ENCODE measurements at places on chromosomes 16 and 17. TPM values are rescaled to one million over a fixed set of nuclear protein-coding genes. Genes with fewer than 3 reads are reported as not detected.

DNA sequence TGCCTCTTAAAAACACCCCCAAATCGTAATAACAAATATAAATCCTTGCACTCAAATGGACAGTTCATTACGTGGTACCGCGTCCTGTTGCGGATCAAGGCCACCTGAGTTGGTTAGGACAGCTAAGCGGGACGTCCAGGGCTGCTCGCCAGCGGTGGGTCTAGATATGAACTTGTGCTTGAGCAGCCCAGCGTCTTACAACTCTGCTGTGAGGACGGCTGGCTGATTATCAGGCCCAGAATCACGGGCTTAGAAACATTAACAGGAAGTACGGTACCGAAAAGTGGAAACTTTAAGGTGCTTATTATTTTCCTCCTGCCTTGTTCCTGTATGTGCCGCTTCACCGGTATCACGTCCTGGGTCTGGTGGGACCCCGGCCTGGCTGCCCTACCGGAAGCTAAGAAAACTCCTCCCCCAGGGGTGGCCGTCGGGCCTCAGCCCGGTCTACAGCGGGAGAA lies 832 bp upstream of the SRRM2 start:
- H3K4me3 ChIP-seq, result peak overlapping the region; percentile 92
- peaks cover 50% of the 10 kb centered on the region for H3K36me3 ChIP-seq
- peaks cover 41% of the 10 kb centered on the region for H3K4me1 ChIP-seq
- peaks cover 3% of the 10 kb centered on the region for H3K27me3 ChIP-seq
- DNase-seq, result no peak

- H3K4me1 ChIP-seq, result peaks cover 39% of the 10 kb centered on the region
- H3K4me3 ChIP-seq, result no peak overlapping the region
- H3K36me3 ChIP-seq, result no peaks in the 10 kb centered on the region
- H3K27ac ChIP-seq, result no peak overlapping the region
Measured at GRCh38 chr16:87897521-87898505, 28.5 kb upstream of the SLC7A5 start.

GRCh38 chr16:31467151-31467773 lies 4.7 kb upstream of the TGFB1I1 start:
- H3K27me3 ChIP-seq, result peaks cover 7% of the 10 kb centered on the region
- peaks cover 14% of the 10 kb centered on the region for H3K4me1 ChIP-seq
- H3K36me3 ChIP-seq, result peaks cover 13% of the 10 kb centered on the region
- H3K27ac ChIP-seq, result peak overlapping the region; percentile 40
- no peak overlapping the region for H3K4me3 ChIP-seq

- H3K4me3 ChIP-seq, result peak within 1 kb of the TSS; percentile 90
Measured at GRCh38 chr17:76384222-76384986, at the start of gene SPHK1. Gene SPHK1 (plus strand): TSS chr17:76384609. CDS start chr17:76385645, 1,036 bp downstream.

- H3K36me3 ChIP-seq, result no peaks in the 10 kb centered on the region
- H3K4me1 ChIP-seq, result no peaks in the 10 kb centered on the region
- no peak overlapping the region for H3K4me3 ChIP-seq
Measured at GRCh38 chr16:78916928-78917545, 683.5 kb downstream of the MAF start.

Gene PDK2
- 27.5 TPM for total RNA-seq

Gene SCNN1B
- not detected for total RNA-seq

Gene ADCY9
- 26.8 TPM for total RNA-seq

Measured in HFFc6 (cell line).